Hematopoietic multipotent progenitor cell treated with erythropoietin and hydrocortisone succinate and interleukin-3 and kit ligand, for 4 days (in vitro differentiated cells): ENCODE measurements at places on chromosomes 2 and 18.

DNA sequence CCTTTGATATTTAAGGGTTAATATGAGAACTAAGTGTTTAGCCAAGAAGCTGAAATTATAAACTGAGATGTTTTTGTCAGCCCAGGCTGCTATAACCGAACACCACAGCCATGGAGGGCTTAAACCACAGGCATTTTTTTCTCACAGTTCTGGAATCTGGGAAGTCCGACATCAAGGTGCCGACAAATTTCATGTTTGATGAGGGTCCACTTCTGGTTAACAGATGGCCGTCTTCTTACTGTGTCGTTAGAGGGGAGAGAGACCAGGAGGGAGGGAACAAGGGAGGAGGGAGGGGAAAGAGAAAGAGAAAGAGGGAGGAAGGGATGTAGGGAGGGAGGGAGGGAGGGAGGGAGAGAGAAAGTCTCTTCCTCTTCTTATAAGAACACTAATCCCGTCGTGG is 6.5 kb upstream of the CNDP2 start:
- no peak for DNase-seq

- DNase-seq, result peak; percentile 88
Observed at GRCh38 chr18:79523736-79524180, 128.0 kb downstream of the NFATC1 start.

- DNase-seq, result no peak
Observed at GRCh38 chr2:158893026-158893425, 75.4 kb upstream of the TANC1 start.

- DNase-seq, result peak; percentile 4
Observed at GRCh38 chr2:170408461-170409163, 230.7 kb downstream of the MYO3B start.

DNA sequence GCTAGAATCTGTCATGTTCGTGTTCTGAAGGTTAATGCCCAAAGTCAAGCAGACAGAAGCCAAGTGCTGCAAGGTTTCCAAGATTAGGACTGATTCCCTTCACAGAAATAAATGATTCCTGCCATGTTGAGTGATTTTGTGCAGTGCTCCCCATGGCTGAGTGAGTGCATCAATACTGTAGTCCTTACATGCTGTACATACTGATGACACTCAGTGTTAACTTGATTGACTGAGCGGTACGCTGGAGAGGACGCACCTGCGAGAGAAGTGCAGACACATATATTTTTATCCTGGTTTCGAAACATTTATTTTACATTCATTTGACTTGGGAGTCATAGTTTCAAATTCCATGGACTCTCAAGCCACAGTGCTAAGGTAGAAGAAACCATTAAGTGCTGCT is 92.0 kb downstream of the ASXL3 start:
- DNase-seq, result no peak

DNA sequence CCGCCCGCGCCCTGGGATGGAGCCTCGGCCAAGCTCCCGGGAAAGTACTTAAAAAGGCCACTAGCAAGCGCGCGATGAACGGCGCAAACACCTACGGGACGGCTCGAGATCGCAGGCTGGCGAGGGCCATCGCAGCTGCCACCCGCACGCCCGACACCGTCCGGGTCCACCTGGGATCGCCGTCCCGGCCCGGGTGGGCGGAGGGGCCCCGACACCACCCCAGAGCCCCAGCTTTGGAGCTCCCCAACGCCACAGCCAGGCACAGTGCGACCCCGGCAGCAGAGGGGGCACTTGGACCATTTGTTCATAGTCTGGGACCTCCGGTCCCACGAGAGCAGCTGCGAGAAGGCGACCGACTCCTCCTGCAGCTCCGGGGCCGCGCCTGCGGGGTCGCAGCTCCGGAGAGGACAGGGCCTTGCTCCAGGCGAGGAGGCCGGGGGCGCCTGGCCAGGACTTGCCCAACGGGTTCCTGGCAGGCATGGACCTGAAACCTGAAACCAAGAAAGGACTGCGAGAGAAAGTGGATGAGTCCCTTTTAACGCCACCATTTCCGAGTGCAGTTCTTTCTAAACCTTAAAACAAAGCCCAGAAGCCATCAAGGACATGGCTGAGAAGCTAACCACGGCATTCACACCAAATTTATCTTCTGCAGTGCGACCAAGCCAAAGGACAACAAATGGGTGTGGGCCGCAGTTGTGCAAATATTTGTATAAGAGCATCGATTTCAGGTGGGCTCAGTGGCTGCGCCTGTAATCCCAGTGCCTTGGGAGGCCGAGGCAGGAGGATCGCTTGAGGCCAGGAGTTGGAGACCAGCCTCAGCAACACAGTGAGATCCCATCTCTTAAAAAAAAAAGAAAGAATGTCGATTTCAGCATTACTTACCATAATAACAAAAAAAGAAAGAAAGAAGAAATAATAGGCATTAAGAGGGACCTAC is 54.0 kb upstream of the IMP4 start:
- DNase-seq, result no peak

GRCh38 chr2:227456772-227457171 is 15.2 kb upstream of the AGFG1 start:
- DNase-seq, result no peak

DNA sequence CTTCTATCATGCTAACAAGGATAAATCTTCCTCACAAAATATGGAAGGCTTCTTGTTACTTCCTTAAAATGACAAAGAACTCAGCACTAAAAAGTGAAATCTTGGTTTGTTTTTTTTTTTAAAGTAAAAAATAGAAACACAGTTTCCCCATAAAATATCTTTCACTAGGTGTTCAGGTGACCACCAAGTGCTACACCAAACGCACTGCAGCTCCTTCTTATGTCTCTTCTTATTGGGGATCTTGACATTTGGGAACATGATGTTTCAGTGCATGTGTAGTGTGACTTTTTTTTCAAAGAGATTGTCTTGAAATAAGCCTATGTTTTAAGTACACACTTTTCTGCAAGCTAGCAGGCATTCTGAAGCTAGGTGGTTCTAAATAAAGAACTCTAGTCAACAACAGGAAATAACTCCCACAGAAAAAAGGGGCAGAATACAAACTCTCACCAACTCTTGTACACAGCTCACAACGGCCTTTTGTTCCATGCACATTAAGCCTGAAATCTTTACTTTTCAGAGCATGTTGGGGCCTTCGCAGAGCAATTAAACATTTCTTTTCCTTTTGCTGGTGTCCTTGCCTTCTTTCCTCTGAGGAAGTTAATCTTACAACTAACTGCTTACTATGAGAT is 13.2 kb upstream of the SERTAD2 start:
- DNase-seq, result no peak

DNA sequence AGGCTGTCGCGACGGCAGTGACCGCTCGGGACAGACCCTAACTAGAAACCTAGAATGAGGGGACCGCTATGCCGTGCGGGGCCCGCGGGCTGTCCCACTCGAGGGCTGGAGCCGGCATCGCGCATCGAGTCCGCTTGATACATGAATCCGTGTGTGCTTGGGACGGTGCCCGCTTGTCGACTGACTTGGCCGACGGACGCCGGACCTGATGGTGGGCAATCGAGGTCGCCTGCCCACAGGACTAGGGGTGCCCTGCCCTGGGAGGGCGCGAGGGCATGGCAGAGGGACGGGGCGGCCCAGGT is 749 bp upstream of the PTMA start:
- peak; percentile 73 for DNase-seq

DNA sequence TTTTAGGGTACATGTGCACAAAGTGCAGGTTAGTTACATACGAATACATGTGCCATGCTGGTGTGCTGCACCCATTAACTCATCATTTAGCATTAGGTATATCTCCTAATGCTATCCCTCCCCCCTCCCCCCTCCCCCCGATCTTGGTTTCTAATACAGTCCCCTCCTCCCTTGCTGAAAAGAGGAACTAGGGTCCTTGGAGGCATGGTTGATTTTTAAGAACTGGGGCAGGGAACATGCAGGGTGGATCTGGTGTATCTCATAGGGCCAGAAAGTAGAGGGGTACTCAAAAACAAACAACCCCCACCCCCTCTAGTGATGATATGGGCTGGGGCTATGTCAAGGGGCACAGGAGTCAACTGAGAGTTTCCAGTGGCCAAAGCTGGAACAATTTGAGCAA is 153.4 kb downstream of the UBR3 start:
- DNase-seq, result peak; percentile 64

GRCh38 chr2:47016172-47016913 is 100.7 kb upstream of the MCFD2 start:
- DNase-seq, result peak; percentile 88

- DNase-seq, result no peak
Observed at GRCh38 chr18:37297106-37297505, 268.5 kb downstream of the CELF4 start.

DNA sequence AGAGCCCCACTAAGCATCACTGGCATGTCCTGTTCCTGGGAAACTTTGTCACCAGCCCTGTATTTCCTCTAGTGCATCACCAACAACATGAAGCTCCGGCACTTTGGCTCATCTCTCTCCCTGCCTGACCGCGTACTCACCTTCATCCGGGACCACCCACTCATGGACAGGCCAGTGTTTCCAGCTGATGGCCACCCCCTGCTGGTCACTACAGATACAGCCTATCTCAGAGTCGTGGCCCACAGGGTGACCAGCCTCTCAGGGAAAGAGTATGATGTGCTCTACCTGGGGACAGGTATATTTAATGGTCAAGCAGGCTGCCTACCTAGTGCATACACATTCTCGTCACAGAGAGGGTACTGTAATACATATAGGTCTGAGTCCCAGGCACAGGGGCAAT is 21.0 kb downstream of the SEMA4F start:
- DNase-seq, result no peak

DNA sequence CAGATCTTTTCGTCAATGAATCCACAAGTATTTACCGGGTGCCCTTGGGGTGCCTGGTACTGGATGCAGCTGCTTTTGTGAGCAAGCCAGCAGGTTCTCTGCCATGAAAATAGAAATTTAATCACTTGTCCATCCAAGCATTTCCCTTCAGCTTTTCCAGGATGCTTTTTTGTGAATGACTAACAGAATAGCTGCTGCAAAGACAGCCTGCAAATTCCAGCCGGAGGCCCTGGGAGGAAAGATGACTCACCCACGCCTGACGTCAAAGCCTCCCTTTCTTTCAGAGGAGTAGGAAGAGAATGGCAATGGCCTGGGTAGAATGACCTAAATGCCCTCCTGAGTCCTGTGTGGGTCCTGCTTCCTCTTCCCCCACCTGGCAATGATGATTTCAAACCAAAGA is 111.9 kb downstream of the AP1S3 start:
- DNase-seq, result no peak

GRCh38 chr2:47785986-47786385 is 3.0 kb downstream of the MSH6 start:
- DNase-seq, result peak; percentile 67

DNA sequence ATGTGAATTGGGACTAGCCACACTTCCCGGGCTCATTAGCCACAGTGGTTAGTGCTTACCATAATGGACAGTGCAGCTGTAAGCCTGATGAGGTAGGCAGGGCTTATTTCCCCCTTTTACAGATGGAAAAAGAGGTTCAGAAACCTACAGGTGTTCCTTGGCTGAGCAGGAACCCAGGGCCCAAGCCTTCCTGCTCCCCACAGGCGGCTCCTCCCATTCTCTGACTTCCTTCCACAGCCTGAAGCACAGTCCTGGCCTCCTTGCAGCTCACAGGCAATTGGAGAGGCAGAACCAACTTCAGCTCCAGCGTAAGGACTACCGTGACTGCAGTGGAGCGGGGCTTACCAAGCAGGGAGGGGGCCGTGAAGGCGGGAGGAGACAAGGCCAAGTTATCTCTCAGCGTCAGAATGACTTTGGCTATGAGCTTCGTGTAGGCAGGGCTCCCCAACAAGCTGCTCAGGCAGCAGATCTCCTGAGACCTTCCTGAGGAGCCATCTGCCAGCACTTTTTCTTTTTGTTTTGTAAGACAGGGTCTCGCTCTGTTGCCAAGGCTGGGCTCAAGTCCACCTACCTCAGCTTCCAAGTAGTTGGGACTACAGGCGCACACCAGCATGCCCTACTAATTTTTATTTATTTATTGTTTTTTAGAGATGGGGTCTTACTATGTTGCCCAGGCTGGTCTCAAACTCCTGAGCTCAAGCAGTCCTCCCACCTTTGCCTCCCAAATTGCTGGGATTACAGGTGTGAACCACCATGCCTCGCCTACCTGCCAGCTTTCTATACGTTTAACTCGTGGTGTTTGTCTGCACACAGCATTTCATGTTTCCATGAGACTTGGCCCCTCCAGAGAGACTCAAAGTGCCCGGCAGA is 34.2 kb upstream of the NT5DC4 start:
- peak; percentile 92 for DNase-seq

GRCh38 chr18:47036298-47036874 is 965 bp upstream of the ELOA2 start:
- peak; percentile 38 for DNase-seq

- no peak for DNase-seq
Observed at GRCh38 chr18:77374446-77374805, 124.8 kb downstream of the GALR1 start.

- DNase-seq, result no peak
Observed at GRCh38 chr2:72291059-72291458, 143.4 kb upstream of the CYP26B1 start.

DNA sequence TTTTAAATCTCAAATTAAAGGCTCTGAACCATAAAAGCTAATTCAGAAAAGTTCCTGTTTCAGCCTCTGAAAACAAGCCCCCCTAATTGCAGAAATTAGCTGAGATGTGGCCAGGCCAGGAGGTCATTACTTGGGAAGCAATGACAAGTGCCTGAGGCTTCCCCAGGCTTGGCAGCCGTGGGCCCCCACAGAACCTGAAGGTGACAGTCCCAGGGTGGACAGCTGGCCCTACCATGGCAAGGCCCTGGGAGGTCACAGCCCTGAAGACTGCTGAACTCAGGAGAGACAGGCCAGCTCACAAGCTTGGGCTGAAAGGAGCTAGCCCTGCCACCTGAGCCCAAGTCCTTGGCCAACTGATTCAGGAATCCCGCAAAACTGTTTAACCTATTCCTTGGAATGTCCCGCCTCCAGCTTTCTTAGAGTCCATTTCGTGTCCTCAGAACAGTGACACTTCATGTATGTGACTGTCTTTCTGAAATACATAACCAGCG is 54.3 kb upstream of the PKDCC start:
- DNase-seq, result no peak

- DNase-seq, result no peak
Observed at GRCh38 chr18:12819322-12819721, 64.7 kb downstream of the PTPN2 start.

DNA sequence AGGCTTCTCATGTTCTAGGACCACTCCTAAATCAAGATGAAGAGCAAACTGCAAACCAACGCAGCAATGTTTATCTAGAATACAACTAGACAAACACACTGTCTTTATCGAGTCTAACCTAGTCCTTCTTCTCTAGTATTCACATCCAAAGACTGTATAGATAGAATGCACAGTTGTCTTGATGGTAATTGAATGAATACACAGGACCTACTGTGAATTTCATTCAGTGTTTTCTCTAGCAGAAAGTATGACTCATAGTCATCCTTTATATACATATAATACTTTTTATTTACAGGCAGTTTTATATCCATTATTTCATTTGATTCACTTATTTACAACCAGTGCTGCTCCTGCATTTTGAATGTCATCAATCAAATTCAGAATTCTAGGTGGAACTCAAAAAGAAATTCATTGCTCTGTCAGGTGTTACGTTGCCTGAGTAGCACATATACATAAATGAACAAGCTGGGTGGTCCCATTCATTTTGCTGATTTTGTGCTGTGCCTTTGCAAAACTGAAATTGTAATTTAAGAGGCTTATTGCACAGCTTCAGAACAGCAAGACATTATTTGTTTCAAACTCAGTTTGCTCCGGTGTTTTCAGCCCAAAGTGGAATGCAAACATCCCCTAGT is 374.8 kb downstream of the EPHA4 start:
- DNase-seq, result no peak
